ENCODE measurements at places on chromosomes 3 and 15. TPM values are rescaled to one million over a fixed set of nuclear protein-coding genes. Genes with fewer than 3 reads are reported as not detected.

NOX5 gene
- total RNA-seq = 0.14 TPM

- DNase-seq = no peak
Observed at GRCh38 chr15:62934236-62934971, 108.1 kb upstream of the TPM1 start.

SMAD6 gene
- 167 TPM for total RNA-seq

CCDC39 gene
- total RNA-seq = not detected

DNA sequence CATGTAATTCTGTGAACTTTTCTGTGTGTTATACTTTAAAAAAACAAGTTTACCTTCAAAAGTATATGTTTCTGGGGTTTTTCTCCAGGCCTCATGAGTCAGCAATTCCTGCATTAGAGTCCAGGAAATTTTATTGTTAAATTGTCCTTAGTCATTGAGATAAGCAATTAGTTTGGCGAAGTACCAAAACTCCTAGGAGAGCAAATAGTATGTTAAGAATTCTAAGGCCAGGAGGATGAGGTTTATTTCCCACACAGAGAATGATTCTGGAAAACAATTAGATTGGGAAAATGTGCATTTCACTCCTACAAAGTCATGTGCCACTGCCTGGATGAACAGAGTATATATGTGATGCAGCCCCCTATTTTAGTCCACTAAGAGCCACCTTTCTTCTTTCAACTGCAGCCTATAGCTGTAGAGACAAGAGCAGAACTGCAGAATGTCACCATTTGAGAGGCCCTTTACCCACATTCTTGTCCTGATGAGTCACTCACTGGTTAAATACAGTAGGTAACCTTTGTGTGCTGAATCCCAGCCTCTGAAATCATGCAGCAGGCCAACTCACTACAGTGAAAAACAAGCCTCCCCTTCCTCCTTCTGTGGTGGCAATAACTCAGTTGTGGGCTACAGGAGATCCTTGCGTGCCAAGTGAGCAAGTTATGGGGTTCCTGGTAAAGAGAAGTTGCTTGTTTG is 452.8 kb upstream of the THBS1 start:
- no peak for DNase-seq

THRB gene
- 19.7 TPM for total RNA-seq

- no peak for DNase-seq
Observed at GRCh38 chr3:184015381-184016019, 2.2 kb downstream of the ABCC5 start.

B3GALNT1 gene
- 17.6 TPM for total RNA-seq

KLHL6 gene
- 24.7 TPM for total RNA-seq

GRCh38 chr3:66220066-66220465 is 735 bp upstream of the SLC25A26 start:
- no peak for DNase-seq

CP gene
- total RNA-seq = 3.4 TPM

EPHA3 gene
- total RNA-seq = 5.1 TPM

DNA sequence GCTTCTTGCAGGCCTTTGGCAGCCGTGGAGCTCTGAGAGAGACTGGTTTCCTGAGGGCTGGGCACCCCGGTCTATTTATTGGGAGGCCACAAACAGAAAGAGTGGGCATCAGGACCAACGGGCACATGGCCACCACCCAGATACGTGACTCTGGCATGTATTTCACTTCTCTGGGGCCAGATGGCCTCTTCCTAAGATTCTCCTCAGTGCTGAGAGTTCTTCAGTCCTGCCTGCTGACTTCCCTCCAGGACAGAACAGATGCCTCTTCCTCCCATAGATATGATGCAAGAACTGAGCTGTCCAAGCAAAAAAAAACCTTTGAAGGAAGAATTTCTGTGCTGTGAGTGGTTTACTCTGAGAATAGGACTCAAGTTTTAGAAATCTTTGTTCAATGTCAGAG is 107.7 kb downstream of the IGF2BP2 start:
- no peak for DNase-seq

- DNase-seq = no peak
Observed at GRCh38 chr3:155560594-155560993, 184.3 kb downstream of the PLCH1 start.

GRCh38 chr15:50066202-50066601 is 52.8 kb downstream of the ATP8B4 start:
- no peak for DNase-seq

HESX1 gene
- 1.2 TPM for total RNA-seq

- DNase-seq = no peak
Observed at GRCh38 chr3:178260887-178261565, 275.2 kb upstream of the KCNMB2 start.

DNA sequence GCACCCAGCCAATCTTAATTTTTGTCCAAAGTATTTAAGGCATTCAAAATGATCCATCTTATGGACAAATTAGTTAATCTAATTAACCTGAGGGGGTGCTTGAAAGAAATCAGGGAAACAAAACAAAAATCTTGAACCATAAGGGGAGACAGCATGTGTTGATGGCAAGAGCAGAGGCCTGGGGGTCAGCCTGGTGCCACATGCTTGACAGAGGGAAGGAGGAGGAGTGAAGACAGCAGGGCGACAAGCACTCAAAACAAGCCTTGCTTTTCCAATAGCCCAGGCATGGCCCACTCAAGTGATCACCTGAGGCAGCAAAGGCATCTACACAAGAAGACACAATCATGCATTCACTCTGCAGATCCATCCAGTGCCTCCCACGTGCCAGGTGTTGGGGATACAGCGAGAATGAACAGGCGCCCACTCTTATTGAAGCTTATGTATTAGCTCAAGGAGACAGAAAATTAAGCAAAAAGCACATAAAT is 25.0 kb upstream of the MGLL start:
- no peak for DNase-seq

DNA sequence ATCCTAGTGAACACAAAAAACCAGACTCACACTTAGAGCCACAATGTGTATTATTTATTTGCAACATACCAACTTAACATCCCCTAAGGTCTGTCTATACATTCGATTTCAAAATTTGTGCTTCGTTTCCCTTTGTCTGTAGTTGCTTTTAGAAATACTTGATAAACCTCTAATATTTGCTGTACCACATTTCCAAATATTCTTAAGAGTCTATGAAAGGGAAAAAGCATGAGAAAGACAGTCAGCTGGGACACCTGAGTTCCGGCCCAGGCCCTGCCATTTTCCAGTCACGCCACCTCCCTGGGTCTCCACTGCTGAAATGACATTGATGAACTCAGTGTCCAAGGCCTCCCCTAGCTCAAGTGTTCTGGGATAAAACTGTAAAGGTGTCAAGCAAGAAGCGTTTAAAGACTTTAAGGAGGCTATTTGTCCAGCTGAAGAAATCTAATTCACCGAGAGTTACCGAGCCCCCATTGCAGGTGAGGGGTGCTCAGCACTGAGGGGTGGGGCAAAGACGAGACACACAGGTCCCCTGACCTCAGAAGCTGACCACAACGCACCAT is 26.6 kb downstream of the LRRC2 start:
- no peak for DNase-seq

HCN4 gene
- 0.06 TPM for total RNA-seq

ADAMTSL3 gene
- 26.2 TPM for total RNA-seq
